IMR-90 (cell line): ENCODE measurements at places on chromosomes 1 and 21.

- peak; percentile 9 for DNase-seq
Observed at GRCh38 chr1:175888996-175889395, 145.6 kb upstream of the TNR start.

DNA sequence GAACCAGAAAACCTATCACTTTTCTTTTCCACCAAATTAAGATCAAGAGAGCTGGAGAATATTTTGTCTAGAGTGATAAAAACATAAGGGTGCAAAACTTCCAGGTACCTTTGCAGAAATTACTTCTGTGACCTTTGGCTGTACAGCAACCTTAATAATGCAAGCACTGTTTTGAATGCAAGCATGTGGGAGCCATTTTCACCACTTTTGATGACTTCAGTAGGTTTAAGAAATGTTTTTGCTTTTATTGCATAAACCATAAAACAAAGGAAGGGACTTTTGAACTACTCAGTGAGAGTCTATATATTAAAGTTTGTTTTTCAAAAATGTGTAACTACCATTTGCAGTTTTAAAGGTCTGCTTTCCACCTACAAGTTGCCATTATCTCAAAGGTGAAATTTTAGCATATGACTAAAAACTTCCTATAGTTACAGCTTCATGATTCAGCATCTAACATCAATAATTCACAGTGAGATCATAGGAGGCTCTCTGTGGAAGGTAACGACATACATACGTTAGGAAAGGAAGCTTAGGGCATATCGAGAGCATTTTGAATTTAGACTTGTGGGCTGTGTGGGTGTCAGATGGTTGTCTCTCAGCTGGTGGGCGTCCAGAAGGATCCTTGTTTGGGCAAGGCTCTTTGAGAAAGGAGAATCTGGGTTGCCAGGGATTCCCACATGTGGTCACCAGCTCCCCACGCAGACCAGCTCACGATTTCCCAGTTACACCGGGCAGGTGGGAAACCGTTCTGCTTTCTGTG lies 1.1 kb upstream of the GADD45A start:
- peak; percentile 79 for DNase-seq

- peak; percentile 77 for DNase-seq
Observed at GRCh38 chr1:167775178-167775577, 53.4 kb downstream of the MPZL1 start.

DNA sequence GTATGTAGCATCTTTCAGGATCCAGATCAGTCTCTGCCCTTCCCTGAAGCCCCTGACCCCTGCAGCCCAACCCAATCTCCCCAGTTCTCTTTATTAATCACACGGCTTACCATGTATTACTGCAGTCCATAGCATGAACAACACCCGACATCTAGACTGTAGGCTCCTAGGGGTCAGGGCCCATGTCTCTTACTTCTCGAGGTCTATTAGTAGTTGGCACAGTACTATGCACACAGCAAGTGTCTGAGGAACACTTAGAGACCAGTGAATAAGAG lies 27.1 kb downstream of the CAMK1G start:
- DNase-seq = no peak

DNA sequence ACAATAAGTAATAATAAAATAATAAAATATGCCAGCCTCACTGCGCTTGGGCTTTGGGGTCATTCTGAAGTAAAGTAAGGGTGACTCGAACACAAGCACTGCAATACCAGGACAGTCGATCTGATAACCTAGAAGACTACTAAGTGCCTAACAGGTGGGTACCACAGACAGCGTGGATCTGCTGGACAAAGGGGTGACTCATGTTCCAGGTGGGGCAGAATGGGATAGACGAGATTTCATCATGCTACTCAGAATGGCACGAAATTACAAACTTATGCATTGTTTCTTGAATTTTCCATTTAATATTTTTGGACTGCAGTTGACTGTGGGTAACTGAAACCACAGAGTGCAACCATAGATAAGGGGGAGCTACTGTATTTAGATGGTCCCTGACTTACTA lies 221.1 kb upstream of the GREM2 start:
- DNase-seq = no peak

DNA sequence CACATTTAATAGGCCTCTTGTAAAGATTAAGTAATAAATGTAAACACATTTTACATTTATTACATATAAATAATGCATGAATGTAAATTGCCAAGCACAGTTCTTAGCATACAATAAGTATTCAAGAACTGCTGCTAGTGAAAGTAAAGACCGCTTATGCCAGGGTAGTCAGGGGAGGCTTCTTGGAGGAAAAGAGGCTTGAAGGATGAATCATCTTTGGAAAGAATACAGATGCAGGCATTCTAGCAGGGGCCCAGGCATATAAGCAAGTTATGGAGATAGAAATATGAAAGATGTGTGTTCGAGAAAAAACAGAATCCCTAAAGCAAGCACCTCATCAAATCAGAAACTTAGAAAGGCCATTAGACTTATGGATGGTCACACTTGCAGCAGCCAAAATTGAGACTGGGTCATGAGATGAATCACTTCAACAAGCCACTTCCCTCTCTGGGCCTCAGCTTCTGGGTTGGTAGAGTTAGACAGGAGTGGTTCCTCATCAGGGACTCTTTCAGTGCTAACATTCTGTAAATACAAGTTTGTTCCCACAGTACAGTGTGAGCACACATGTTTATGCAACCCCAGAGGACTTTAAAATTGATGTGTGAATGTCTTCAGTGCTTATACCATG lies 79.8 kb upstream of the ROR1 start:
- peak; percentile 52 for DNase-seq

DNA sequence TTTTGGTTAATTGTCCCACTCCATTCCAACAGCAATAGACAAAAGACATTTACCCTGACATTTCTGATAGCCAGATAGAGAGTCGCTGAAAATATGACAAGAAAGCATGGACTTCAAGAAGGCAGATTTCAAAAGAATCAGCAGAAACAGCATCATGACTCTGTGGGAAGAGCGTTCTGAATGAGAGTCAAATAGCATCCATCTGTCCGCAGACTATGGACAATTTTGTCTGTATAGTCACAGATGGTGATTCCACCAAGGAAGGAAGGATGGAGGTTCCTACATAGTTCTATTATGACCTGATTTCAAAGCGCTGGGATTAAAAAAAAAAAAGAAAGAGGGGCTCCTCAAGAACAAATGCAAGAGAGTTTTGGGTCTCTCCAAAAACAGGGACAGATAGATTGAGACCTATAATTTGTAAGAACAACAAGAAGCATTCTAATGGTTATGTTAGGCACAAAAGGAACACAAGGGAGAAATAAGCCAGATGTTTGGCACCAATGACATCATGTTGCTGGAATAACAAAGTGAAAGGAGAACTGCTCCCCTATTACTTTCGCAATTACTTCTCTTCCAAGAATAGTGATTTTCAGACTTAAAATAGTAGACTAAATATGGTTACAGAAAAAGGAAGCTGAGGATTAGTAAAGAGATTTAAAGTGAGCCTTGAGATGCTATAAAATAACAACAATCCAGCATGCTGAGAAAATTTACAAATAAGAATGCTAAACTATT lies 28.5 kb downstream of the NIBAN1 start:
- peak; percentile 69 for DNase-seq

DNA sequence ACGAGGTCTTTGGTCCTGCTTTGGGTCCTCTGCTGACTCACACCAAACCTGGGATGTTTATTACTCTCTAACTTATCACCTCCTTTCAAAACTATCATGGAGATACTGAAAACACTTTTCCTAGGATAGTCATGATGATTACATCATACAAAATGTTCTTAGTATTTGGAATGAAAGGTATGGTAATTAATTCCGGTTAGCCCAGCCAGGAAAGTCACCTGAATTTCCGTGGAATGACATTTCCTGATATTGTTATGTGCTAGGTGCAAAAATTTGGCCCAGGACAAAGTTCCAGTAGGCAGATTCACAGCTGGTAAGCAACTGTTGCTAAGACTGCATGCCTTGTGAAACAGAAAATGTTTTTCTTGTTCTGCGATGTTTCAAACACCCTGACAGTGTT lies 203.4 kb downstream of the ZNF648 start:
- DNase-seq = no peak

- no peak for DNase-seq
Observed at GRCh38 chr1:116716391-116716790, 37.8 kb upstream of the CD2 start.

DNA sequence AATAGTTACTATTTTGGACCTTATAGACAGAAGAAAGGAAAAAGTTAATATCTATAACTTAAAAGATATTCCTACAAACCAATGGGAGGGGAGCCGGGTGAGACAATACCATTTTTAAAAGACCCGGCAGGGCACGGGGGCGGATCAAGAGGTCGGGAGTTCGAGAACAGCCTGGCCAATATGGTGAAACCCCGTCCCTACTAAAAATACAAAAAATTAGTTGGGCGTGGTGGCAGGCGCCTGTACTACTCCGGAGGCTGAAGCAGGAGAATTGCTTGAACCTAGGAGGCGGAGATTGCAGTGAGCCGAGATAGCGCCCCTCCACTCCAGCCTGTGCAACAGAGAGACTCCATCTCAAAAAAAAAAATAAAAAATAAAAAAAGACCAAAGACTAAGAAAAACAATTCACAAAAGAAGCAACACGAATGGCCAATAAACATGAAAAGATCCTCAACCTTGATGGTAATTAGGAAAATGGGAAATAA lies 1.2 kb upstream of the PSMB2 start:
- no peak for DNase-seq

DNA sequence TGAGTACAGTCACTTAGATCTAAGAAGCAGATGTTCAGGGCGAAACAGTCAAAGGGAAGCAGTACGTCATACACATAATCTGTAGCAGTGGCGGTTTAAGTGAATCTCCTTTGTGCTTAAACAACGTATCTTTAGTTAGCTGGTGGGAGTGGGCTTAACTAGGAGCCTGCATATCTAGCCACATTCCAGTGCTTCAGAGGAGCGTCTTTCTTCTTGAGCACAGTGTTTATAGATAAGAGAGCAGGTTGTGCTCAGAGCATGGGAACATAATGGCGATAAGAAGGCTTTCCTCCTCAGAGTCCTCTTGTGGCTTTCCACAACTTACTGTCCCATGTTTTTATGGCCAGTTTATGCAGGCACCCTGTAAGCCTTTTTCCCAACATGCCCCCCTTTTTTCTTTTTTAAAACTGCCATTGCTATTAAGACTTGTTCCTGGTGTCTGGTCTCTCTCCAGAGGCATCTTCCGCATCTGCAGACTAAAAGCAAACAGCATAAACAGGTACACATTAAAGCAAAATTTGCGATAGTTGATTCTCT lies 3.2 kb downstream of the DAP3 start:
- DNase-seq = no peak

- peak; percentile 98 for DNase-seq
Observed at GRCh38 chr1:85278853-85279314, 2.5 kb upstream of the BCL10 start.

GRCh38 chr1:15452216-15452615 lies 4.3 kb upstream of the CELA2A start:
- peak; percentile 24 for DNase-seq

GRCh38 chr1:173137107-173137706 lies 69.9 kb downstream of the TNFSF4 start:
- DNase-seq = peak; percentile 46

DNA sequence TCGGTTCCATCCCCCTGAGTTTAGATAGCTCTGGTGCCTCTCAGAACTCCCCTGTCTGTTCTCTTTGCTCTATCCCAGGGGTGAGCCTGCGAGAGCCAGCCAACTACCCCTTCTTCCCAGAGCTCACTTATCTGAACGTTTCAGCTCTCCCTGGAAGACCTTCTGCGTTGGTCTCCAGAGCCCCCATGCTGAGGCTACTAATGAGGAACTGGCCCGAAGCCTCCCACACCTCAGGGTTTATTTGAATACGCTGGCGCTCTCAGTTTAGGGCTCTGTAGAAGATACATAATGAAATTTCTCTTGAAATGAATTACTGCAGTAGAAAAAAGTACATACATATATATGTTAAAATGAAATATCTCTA lies 43.5 kb downstream of the TCEANC2 start:
- no peak for DNase-seq

DNA sequence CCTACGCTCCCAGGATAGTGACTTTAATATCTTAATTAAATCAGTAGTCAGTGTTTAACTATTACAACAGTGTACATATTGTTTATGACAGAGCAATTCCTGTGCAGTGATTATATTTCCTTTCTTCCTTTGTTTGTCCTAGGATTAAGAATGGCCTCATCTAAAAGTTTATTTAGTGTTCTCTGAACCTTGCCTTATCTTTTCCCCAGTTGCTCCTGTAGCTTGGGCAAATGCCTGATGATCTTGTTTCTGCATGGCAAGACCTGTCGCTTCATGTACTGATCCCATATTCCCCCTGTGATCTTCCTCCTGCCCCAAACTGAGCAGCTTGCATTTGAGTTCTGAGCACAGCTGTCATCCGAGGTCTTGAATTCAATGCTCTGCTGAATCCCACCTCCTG lies 69.1 kb upstream of the STUM start:
- DNase-seq = no peak

GRCh38 chr1:37434292-37435225 lies 39.8 kb upstream of the ZC3H12A start:
- DNase-seq = peak; percentile 21

GRCh38 chr1:86739648-86740509 lies 35.5 kb downstream of the SH3GLB1 start:
- DNase-seq = peak; percentile 18

GRCh38 chr1:18681423-18681835 lies 50.8 kb downstream of the PAX7 start:
- DNase-seq = peak; percentile 16

- no peak for DNase-seq
Observed at GRCh38 chr1:205387845-205388244, 31.1 kb upstream of the KLHDC8A start.

DNA sequence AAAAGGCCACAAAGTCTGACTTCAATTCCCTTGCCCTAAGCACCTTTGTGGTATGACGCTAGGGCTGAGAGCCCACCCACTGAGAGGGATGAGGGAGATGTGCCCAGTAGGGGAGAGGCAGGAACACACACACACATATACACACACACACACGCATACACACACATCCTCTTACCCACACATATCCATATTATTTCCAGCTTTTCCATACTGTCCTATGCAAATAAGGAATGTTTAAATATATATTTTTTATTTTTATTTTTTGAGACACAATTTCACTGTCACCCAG lies 3.0 kb downstream of the RAB25 start:
- peak; percentile 43 for DNase-seq

- peak; percentile 95 for DNase-seq
Observed at GRCh38 chr1:172826096-172826741, 167.3 kb downstream of the FASLG start.

DNA sequence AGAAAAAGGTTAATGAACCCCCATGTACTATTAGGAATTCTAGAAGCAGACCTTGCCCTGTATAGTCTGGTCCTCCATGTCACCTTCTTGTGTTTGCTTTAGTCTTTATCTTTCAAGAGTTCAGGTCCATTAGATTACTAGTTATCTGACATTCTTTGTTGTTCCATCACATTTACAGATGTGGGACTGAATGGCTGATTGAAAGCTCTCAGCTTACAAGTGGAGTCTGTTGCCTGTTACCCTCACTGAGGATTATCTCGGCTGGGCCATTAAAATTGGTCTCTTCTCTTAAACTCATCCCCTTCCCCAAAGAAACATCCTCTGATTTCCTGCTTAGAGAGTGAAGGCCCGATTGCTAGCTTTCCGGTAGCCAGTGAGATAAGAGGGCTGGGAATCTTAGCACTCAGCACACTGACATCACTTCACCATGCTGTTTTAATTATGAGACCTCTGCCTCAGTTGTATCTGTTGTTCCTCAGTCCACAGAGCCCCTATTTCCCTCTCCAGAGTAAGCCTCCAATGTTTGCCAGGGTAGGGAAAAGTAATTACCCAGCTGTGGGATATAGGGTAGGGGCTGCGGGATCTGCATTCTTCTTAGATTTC lies 76.8 kb downstream of the LPGAT1 start:
- no peak for DNase-seq

- DNase-seq = no peak
Observed at GRCh38 chr1:52919051-52919722, 2.4 kb downstream of the ECHDC2 start.
